ENCODE measurements at places on chromosomes 1 and 21.

GRCh38 chr1:7729761-7730160, 41.3 kb upstream of the VAMP3 start:
- no peak for DNase-seq

DNA sequence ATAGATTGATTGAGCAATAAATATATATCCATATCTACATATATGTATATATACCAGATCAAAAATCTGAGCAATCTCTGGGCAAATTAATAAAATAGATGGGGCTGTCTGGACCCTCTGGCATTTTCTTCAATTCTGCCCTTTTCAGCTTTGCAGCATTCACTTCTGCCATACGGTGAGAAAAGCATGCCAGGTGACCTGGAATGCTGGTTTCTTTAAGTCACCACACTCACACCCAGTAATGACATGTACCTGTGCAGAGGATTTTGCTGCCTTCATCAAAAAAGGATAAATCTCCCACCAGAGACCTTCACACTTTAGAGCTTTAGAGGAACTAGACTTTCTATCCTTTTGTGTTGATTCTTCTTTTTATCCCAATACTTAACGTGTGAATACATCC, 223.2 kb upstream of the NFIA start:
- no peak for DNase-seq

- DNase-seq: no peak
These were observed 2.6 kb downstream of the INSRR start for GRCh38 chr1:156856282-156856785.

GRCh38 chr1:200211157-200211556, 183.6 kb downstream of the NR5A2 start:
- no peak for DNase-seq

DNA sequence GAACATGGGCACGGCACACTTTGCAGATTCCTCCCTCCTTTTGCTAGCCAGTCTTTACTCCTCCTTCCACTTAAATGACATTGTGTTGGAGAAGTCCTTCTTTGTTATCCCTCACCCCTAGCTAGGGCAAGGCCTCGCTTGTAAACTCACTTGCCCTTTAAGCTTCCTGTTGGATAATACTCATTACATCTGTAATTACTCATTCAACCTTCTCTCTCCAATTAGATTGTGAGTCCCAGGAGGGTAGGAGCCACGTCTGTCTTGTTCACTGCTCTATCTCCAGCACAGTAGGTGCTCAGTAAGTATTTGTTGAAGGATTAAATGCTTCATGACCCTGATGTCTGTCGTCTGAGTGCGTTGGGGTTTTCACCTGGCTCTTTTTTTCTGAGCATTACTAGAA, 98.7 kb upstream of the USP24 start:
- DNase-seq: no peak
